ENCODE measurements at places on chromosomes 2 and 18.

- no peak for DNase-seq
These were observed 335.4 kb upstream of the VWC2L start for GRCh38 chr2:214075456-214075855.

- DNase-seq = no peak
These were observed 49.6 kb upstream of the ITSN2 start for GRCh38 chr2:24409700-24410556.

DNA sequence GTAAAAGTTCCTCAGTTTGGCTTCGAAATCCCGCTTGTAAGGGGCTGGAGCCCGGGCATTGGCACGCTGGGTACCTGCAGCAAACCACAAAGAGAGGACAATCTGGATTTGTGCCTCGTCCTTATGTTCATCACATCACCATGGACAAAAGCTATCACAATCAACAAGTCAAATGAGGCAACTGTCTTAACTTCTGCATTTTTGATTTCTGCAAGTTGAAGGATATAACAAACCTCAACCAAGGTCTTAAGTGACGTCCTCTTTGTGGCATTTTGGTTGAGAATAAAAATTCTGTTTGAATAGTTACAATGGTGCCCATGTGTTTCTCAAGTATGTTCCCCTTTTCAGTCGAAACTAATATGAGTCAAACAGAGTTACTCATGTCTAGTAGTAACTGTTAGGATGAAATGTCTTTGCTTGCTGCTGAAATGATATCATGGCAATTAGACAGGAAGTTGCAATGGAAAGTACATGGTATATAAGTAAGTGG is 70.8 kb upstream of the STK17B start:
- no peak for DNase-seq

GRCh38 chr2:236608710-236609109 is 39.1 kb downstream of the ACKR3 start:
- DNase-seq = no peak
